Activated naive CD8-positive, alpha-beta T cell treated with anti-CD3 and anti-CD28 coated beads, Interleukin-2, amount 50 U/mL, for 16 hours (primary cell): ENCODE measurements at places on chromosomes 5 and 9.

DNA sequence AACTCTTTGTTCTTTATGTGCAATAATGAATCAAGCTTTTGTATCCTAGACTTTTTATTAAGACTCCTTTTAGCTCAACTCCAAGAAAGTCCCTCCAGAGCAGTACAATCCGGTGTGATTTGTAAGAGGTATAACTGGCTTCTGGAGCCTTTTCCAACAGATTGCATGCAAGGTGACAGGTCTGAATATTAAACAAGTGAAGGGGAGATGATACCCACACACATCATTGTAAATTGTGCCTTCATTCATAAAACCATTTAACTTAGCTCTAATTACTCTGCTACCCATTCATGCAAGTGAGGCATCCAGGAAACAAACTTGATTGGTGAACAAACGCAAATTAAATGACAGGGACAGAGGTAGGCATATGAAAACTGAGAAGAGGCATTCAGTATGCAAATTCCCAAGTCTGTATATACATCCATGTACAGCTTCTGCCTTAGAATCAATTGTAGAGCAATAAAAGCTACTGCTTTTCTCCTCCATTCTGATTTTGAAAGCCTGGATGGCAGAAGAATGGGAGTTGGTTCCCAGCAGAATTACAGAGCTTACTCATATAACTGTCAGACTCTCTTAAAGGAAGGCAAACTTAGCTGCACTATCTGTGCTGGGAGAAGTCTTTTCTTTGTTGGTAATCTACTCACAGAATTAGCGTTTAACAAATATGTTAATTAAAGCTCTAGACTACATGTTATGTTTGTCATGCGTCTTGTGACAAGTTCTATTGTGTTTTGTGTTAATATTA lies 261.0 kb upstream of the CDH6 start:
- no peak for DNase-seq

- no peak for DNase-seq
Observed at GRCh38 chr9:14314929-14315874, 1.3 kb upstream of the NFIB start.

DNA sequence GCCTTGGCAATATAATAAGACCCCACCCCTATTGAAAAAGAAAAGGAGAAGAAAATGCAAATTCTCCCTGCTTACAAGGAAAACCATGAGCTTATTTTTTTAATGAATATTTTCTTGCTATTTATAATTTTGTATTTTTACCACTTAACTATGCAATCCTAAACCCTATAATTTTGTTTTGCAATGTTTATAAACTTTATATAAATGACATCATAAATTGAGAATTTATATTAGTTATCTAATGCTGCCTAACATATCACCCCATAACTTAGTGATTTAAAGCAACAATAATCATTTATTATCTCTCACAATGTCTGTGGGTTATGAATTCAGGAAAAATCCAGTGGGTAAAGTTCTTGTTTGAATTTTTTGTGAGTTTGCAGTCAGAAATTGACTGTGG lies 369.1 kb downstream of the TAF11L14 start:
- DNase-seq = no peak

DNA sequence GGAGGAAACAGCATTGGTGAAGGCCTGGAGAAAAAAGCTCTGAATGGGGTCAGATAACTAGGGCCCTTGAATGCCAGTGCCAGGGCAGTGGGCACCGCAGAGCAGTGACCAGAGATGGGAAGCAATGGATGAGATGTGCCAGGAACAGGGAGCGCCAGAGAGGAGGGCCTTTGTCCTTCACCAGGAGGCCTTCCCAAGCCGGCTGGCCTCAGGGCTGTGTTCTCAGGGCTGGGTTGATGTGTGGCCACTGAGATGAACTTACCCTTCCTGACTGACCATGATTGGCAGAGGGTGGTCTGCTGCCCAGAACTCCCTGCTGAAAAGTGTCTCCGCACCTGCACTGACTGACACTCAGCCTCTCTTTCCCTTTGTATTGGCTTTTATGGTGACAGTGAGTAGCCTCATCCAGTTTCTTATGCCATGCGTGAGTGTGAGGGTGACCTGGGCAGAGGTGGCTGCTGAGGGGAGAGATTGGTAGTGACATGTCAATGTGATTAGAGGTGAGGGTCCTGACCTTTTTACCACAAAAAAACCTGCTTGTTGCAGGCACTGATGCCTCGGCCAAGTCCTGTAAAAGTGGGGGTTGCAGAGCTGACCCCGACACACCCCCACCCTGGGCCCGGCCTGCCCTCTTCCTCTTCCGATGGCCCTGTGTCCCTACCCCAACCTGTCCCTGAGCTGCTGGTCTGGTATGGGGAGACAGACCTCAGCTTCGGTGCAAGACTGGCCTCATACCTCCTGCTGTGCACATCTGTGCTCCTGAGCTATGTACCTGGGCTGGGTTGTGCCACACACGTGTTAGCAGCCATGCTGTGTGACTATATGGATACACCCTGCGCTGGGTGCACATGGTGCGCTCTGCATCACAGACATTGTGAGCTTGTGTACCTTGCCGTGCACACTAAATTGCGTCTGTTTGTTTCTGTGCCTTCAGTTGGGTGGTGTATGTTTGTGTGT lies 57.1 kb upstream of the PSD2 start:
- DNase-seq = no peak

- no peak for DNase-seq
Observed at GRCh38 chr9:708551-709432, 132.7 kb upstream of the DMRT1 start.

DNA sequence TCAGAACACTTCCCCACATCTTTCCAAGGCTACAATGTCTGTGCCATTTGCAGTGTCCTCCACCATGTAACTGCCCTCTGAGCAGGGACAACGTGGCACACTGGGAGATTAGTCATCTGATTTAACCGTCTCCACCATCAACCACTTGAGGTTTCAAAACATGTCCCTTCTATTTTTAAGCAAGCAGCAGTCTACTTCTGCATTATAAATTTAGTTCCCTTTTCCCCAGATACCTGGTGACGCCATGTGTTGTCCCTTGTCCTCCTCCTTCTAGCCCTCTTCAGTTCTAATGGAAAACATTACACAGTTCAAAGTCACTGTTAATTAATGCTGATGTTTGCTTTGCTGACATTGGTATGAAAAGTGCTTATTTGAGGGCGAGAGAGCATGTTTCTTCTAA lies 52.8 kb downstream of the ATP10B start:
- no peak for DNase-seq

DNA sequence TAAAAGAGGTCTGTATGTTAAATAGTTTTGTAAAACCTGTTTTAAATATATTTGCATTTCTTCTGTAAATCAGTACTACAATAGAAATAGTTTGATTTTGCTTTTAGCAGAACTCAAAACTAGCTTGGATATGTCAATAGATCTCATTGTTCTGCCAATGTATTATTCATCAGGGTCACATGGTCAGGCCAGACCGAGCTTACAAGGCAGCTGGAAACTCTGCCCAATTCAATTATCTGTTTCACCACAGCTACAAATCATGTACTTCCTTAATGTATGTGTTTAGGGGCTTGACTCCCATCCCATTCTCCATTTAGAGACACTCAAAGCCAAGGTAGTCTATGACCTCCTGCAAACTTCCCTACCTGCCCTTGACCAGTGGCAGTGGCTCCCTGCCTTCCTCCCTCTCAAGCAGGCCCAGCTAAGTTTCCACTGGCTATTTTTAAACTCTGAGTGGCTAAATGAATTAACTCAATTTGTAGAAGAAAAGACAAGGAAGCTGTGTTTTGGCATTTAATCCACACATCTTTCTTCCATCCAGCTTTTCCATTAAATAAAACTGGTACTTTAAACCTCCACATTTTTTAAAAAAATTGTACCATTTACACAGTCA lies 46.4 kb upstream of the SELENOP start:
- no peak for DNase-seq

- no peak for DNase-seq
Observed at GRCh38 chr9:33351547-33351946, 50.8 kb downstream of the AQP7 start.

GRCh38 chr5:155746367-155747038 lies 580.5 kb upstream of the SGCD start:
- no peak for DNase-seq

GRCh38 chr5:71586941-71587765 lies at the start of gene MCCC2:
Gene MCCC2 (plus strand): TSS chr5:71587340. CDS start chr5:71587426, 86 bp downstream.
- DNase-seq = peak; percentile 92

GRCh38 chr5:16784088-16784487 lies 152.0 kb downstream of the MYO10 start:
- DNase-seq = no peak

DNA sequence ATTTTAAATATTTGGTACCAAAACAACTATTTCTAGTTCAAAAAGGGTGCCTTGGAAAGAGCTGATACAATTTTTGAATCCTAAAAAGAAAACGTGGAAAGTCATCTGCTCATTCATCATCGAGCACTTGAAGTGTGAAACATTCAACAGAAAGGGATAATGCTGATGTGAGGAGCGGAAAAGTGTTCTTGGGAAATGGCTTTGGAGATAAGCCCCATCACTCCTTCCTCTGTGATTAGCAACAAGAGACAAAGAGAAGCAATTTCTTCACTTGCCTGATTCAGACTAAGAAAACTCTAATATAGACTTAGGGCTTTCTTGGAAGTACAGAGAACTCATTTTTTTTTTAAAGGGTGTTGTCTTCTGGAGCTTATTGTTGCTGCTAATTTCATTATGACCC lies 74.9 kb downstream of the C9orf152 start:
- DNase-seq = no peak

DNA sequence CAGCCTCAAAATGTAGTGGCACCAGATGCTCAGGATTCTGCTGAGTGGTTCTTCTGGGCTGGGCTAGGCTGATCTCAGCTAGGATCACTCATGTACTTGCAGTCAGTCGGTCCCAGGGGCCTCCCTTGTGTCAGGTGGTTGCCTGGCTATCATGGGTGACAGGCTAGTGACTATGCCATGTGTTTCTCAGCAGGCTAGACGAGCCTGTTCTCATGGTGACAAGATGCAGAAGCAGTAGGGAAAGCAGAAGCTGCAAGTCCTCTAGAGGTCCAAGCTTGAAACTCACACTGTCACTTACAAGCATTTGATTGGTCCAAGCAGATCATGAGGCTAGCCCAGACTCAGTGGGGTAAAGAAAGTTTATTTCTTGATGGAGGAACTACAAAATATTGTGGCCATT lies 15.2 kb upstream of the KCNMB1 start:
- DNase-seq = no peak

DNA sequence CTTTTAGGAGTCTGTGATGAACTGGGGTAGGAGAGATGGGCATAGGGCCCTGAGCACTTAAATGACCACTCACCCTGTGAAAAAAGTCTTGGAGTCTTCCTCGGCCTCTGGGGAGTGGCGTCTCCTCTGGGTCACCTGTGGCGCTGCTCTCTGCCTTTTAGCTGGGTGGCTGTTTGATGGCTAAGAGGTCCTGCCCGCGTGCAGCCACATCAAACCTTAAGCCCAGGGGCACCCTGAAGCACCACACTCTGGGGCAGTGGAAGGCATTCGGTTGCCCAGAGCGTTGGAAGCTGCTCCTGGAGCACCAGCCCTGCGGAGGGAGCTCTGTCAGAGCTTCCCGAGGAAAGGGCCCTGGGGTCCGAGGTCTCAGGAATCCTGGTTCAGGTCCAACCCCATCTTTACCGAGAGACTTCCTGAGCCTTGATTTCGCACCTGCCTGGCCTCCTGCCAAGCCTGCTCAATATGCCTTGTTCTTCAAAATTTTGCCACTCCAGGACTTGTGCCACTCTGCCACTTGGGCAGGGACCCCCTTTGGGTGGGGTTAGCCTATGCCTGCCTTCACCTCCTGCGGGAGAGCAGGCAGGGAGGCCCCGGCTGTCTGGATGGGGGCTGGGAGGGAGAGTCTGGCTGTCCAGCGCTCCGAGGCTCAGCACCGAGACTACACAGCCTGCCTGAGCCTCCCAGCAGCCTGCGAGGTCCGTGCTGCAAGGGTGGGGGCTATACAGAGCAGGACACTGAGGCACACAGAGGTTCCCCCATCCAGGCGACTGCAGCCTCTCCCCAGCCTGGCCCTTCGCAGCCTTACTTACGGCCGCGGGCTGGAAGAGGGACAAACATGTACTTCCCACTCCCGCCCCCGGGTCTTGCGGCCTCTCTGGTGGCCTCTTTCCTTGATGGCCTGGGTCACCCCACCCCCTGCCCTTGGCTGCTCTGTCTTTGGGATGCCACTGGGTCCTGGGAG lies 63.4 kb upstream of the RNU6ATAC start:
- DNase-seq = no peak

- DNase-seq = no peak
Observed at GRCh38 chr5:40847525-40847924, 6.4 kb downstream of the CARD6 start.

- DNase-seq = no peak
Observed at GRCh38 chr9:86585422-86586143, 231.4 kb upstream of the TUT7 start.

- no peak for DNase-seq
Observed at GRCh38 chr5:178301641-178302040, 69.0 kb upstream of the PHYKPL start.

GRCh38 chr9:90878562-90878961 lies 76.9 kb downstream of the SYK start:
- no peak for DNase-seq

DNA sequence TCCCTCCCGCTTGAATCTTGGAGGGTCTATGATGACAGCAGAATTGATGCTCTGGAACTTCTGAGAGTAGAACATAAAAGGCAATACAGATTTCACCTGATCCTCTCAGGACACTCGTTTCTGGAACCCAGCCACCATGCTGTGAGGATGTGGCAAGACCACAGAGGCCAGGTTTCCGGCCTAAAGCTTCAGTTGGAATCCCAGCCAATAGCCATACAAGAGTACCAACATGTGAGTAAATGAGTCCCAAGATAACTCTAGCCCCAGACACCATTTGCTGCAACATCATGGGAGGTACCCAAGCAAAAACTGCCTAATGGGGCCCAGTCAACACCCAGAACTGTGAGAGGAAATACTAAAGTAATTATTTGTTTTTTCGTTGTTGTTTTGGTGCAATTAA lies 65.7 kb upstream of the MARCHF11 start:
- DNase-seq = no peak

GRCh38 chr9:5895782-5896181 lies 5.1 kb downstream of the MLANA start:
- DNase-seq = no peak

DNA sequence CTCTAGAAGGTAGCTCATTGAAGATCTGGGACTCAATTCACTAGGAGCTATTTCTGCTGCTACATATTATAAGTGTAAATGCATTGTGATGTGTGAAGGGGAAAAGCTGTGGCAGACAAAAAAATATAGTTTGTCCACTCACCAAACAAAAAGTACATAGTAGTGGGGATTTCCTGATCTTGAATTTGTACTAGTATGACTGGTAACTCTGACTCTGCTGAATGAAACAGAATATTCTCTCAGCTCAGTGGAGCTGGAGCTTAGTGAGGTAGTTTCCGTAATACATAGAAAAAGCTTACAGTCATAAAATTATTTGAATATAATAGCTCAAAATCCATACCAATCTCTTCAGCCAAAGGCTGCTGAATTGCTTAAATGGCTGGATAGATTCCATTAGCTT lies 455.6 kb upstream of the CD180 start:
- no peak for DNase-seq

DNA sequence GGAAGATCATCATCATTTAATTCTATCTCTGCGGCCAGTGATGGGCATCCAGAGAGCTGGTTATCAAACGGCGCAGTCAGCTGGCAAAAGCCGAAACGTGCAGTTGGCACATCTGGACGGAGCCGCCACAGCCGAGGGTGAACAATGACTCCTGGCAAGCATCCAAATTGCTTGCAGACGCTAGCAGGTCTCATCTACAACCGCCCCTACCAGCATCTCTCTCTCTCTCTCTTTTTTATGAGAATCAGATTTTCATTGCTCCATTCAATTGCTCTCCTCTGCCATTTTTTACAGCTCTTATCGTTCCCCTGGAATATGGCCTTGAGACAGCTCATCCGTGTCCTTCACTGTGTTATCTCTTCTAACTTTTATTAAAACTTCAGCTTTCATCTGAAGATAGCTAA lies 165.2 kb downstream of the MAPKAP1 start:
- DNase-seq = no peak
